ENCODE measurements at places on chromosomes 4 and X.

DNA sequence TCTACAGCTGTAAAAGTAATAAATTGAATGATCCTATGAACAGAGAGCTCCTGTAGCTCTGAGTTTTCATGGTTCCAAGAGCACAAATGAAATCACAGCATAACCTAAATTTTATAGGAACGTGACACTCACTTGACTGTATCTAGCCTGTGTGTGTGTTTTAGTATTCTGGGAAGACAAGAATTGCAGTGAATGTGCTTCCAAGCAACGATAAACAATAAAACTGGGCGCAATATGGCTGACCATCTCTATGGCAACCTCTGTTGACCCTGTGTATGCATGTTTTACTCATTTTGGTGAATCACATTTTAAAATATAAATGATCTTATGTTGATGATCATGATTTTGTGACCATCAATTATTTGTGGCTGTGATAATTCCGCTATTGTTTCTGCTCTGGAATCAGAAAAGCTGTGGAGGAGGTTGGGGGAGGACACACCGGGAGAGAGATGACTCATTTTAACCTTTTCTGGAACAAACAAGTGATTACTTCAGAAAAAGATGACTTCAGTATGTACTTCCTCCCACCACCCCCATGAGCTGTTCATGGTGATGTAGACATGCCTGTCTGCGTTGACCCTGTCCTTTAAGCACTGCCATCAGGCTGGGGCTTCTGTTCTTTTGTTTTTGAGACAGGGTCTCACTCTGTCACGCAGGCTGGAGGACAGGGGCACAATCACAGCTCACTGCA is 31.8 kb downstream of the USP11 start:
- DNase-seq, result no peak

DNA sequence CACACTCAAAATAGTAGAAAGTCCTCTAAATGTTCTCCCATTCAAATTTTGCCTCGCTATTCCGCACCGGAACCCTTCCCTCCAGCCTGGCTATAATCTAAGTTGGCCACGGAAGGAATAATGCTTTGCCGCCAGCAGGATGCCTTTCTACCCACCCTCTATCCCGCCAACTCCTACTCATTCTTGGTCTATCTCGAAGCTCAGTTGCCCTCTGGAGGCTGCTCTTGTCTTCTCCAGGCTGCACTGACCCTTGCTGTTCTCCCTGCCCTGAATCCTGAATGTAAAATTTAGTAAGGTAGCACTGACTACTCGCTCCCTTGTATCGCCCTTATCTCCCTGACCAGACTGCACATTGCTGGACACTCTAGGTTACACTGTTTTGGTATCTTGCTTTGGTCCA is 212.4 kb downstream of the MGST2 start:
- DNase-seq, result no peak

GRCh38 chrX:46208225-46208854 is 336.9 kb downstream of the ZNF674 start:
- DNase-seq, result no peak

GRCh38 chr4:6714954-6715353 is 1.0 kb upstream of the BLOC1S4 start:
- no peak for DNase-seq

DNA sequence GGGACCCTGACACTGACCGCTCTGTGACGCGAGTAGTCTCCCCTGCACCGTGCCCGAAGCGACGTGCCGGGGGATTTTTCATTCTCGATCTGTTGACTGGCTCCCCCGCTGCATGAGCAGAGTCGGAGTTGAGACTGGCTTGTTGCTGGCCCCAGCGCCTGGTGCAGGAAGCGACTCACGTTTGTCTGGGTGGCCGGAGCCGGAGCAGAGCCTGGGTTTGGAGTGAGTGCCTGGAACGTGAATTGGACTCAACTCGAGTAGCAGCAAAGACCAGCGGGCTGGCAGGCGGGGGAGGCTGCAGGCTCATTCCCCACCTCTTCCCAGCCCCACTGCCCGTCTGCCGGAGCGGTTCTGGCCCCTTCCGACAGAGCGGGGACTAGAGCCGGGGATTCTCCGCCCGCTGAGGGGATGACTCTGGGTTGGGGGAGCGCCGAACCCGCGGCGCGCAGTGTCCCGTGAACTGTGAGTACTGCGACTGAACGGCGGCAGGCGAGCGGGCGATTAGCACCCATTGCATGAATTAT is 554 bp downstream of the PCDH7 start:
- no peak for DNase-seq

DNA sequence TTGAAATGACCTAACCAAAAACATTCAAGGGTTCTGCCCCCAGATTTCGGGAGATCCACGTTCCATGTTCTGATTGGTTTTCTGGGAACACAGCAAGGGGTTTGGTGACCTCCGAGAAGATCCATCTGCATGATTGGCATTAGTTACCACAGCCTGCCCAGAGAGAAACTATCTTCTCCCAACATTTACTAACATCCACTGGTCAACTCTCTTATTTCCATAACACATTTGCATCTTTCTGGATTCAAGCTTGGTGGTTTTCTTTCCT is 15.6 kb downstream of the SHOX start:
- DNase-seq, result no peak

- no peak for DNase-seq
Observed at GRCh38 chr4:3374011-3374645, 67.6 kb upstream of the HGFAC start.

DNA sequence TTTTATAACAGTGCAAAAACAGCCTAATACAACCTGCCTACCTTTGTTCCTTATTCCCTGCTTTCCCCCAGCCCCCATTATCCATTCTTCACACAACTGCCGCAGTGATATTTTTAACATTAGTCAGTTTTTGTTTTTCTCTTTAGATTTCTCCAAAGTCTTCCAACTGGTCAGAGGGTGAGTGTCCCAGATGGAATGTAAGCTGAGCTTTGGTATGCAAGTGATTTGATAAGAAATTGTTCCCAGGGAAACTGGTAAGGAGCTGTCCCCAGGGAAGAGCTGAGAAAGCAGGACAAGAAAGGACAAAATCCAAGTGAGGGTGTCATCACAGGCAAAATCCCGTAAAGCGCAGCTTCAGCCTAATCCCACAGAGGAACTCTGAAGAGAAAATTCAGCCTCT is 475.5 kb upstream of the ADGRL3 start:
- no peak for DNase-seq

DNA sequence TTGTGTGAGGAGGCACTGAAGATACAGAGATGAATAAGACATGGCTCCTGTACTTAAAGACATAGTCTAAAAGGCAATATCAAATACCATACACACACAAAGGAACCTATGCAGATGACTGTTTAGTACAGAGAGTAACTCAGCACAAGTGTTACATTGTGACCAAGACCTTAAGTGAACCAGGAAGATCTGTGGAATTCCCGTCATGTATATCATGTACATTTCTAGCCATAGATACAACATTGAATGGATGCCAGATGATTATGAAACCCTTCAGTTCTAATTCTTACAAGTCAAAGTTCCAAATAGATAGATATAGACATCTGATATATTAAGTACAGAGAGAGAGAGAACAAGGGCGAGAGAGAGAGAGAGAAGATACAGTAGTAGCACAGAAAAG is 73.2 kb downstream of the PAK3 start:
- no peak for DNase-seq

GRCh38 chr4:121650741-121651140 is 46.0 kb downstream of the ANXA5 start:
- no peak for DNase-seq

- DNase-seq, result no peak
Observed at GRCh38 chr4:107994894-107995293, 5.2 kb downstream of the HADH start.

DNA sequence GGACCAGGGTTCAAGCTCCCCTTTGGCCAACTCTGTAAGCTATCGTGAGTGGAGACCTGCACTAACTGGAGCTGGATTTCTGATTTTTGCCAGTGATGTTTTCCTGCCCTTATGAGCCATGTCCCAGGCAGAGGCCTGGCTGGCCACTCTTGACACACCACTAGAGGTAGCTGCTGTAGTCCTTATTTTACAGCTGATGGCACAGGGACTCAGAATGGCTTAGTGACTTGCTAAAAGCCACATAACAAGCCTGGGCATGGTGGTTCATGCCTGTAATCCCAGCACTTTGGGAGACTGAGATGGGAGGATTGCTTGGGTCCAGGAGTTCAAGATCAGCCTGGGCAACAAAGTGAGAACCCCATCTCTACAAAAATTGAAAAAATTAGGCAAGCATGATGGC is 33.4 kb downstream of the CYTL1 start:
- DNase-seq, result no peak

DNA sequence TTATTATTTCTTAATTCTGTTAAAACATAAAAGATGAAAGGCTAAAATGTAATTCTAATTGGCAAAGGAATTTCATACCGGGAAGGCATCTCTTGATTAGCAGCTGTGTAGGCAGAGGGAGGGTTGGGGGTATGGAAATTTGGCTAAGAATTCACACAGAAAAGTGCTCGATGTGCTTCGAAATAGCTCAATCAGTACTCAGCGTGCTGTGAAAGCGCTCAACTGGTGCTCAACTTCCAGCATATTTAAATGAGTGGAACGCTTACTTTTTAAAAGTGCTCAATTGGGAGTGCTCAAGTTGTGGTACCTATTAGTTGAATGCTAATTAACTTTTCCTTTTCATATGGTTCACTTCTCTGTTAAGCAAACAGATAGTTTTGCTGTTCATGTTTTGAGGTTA is 695.9 kb upstream of the ATOH1 start:
- no peak for DNase-seq

DNA sequence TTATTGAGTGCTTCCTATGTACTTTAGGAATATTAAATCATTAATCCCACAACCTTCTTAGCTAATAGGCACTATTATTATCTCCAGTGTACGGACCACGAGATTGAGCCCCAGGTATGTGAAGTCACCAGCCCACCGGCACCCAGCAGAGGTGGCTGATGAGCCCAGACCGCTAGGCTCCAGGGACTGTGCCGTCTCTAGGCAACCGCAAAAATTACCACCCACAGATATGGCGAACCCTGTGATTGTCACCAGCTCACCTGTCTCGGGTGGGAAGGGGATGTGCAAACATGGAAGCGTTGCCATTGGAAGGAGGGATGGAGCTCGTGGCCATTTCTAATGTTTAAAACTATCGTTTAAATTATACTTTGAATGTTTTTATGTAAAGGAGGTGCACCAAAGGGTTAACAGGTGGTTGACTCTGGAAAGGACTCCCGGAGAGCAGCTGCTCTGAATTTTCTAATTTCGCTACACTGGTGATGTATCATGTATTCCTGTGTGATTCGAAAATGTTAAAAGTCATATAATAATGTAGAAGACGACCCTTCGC is 21.0 kb upstream of the JAKMIP1 start:
- no peak for DNase-seq

DNA sequence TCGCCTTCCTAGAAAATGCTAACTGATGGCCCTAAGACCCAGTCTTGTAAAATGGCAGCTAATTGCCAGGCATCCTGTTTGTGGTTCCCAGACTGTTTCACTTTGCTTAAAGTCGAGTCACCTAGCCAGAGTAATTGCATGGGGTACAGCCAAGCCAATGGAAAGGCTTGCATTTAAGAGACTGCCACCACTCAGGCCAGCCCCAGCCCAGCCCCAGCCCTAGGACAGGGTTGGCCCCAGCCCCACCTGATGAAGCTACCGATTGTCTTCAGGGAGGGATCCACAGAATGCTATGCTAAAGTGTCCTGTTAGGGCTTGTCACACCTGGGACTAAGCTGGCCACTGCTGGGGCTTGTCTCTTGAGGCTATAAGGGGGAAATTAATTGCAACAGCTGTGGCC is 194.6 kb upstream of the KLF3 start:
- no peak for DNase-seq

- no peak for DNase-seq
Observed at GRCh38 chr4:16231570-16232245, 5.4 kb upstream of the TAPT1 start.

DNA sequence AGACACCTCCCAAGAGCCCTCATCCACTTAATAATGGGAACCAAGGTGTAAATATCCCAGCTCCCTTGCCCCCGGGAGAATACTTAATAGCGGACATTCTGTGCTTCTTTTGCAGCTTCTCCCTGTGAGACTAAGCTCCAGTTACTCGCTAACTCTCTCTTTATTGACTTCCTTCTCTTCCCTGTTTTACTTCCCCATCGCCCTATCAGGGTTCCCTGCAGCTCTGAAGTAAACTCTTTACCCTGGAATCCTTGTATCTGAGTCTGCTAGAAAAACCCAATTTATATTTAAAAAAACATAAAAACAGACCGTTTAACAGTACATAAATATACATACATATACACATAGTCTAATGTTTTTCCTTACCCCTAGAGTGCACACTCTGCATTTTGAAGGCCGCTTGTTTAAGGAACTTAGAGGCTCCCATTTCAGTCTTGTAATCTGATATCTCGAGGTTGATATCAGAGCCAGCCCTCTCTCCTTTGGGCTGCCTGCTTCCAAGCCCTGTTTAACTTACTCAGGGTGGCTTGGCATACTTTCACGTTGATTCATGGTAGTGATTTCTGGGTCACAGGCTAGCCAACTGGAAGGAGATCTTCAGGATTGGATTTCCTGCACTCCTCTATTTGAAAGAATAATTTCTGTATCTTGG is 177.4 kb upstream of the SCML1 start:
- DNase-seq, result peak; percentile 16

- no peak for DNase-seq
Observed at GRCh38 chr4:183755596-183755995, 96.5 kb downstream of the TRAPPC11 start.

GRCh38 chr4:15244354-15244753 is 183.5 kb upstream of the C1QTNF7 start:
- DNase-seq, result no peak

DNA sequence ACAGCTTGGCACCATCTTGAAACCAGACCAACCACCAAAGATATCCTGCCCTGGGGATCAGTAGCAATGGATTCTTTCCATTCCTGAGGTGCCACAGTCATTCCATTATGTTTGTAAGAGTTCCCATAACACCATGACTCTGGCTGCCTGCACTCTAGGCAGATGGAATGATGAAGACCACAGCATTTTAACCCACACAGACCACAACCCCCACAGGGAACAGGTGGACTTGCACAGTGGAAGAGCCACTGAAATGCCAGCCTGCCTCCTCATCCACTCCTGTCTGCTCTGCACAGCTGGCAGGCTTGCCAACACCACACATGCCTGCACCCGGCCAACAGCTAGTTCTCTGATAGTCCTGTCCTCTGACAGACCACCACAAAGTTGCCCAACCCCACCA is 2362.2 kb upstream of the AGA start:
- DNase-seq, result no peak

- no peak for DNase-seq
Observed at GRCh38 chr4:72016011-72016410, 15.8 kb upstream of the NPFFR2 start.

GRCh38 chr4:119493419-119493818 is 135.2 kb downstream of the PDE5A start:
- no peak for DNase-seq

DNA sequence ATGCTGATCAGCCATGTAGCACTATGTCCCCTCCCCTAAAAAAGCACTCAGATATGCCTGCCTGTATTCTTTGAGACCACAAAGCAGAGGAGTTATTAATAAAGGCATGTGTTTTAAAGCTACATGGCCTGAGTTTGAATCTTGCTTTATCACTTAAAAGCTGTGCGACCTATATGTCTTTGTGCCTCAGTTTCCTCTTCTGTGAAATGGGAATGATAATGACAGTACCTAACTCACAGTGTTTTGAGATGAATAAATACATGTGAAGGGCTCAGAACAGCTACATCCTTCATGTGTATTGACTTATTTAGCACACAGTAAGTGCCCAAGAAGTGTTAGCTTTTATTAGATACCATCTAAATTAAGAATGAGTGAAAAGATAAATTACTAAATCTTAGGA is 180.0 kb downstream of the WDFY3 start:
- DNase-seq, result no peak

Data from prostate gland (tissue), 2 donors.